D721Med (cell line): ENCODE measurements at places on chromosomes 12 and 14.

DNA sequence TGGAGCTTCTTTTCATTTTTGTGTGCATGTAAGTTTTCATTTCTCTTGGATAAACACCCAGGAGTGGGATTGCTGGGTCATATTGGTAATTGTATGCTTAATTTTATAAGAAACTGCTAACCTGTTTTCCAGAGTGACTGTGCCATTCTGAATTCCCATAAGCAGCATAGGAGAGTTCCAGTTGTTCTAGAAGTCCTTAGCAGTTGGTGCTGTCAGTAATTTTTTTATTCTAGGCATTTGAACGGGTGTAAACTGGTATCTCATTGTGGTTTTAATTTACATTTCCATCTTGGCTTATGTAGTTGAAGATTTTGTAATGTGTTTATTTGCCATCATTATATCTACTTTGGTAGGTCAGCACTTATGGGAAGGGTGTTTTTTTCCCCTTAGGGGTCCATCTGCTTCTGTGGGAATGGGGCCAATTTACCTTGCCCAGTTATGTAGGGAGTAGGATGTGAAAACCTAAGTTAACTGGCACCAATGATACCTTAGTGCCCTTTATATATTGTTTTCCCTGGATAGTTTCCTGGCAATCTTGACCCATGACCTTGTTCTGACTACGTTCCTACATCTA lies 202.9 kb downstream of the AKAP6 start:
- no peak for DNase-seq

GRCh38 chr12:58283553-58283952 lies 342.2 kb downstream of the ATP23 start:
- no peak for DNase-seq

DNA sequence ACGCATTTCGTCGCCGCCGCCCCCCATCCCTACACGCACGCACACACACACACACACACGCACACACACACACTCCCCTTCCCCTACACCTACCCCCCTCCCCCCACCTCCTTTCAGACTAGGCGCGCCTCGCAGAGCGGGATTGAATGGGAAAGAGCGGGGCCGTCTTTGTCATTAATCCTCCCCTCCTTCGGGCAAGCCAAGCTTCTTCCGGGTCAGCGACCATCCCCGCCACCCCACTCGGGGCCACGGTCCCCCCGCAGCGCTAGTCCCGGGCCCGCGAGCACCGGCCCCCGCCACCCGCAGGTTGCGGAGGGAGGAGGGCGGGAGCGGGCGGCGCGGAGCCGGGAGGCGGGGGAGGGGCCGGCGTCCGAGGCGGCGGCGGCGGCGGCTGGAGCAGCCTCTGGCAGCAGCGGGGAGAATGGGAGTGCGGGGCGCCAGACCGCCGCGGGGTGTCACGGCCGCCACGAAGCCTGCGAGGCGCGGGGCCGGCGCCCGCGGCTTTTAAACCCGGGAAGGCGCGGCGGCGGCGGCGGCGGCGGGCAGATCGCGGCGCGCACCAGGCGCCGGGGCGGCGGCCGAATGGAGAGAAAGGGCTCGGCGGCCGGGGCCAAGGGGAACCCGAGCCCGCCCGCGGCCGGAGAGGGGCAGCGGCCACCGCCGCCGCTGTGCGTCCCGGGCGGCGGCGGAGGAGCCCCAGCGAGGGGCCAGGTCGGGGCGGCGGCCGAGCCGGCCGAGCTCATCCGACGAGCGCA lies at the start of gene TTC9:
TTC9 (plus strand) TSS at position 369 of the 755 bp plus-strand sequence; CDS start at position 583, 214 bp downstream.
- DNase-seq: peak; percentile 55

GRCh38 chr12:46998811-46999368 lies 80.5 kb upstream of the PCED1B start:
- no peak for DNase-seq

DNA sequence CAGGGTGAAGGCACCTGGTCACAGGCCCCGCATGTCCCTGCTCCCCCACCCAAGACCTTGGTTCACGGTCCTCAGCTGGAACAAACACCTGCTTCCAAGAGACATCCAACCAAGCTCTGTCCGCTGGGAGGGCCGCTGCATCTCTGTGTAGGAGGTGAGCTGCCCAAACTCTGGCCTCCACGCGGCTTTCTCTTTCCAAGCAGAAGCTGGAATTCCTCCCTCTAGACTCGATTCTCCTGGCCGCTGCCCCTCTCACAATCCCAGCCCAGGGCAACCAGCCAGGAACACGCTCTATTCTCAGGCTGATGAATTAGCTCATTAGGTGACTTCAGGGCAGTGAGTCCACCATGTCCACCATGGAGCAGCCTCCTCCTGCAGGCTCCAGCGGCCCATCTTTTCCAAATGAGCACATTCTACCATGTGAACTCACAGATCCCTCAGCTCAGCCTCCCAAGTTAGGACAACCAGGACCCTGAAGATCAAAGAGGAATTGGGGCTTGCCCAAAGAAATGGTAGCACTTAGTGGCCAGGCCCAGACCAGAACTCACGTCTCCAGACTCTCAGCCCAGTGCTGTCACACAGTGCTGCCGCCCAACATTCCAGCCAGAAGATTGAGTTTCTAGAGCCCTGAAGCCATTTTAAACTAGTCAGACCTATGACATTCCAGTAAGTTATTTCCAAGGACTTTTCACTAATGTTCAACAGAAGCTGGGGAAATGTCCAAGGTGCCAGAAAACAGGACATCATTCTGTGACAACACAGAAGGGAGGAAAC lies 146.6 kb downstream of the ANO2 start:
- no peak for DNase-seq

- DNase-seq: no peak
These were observed 446.0 kb downstream of the AEBP2 start for GRCh38 chr12:19885093-19885812.

- DNase-seq: no peak
These were observed 43.8 kb downstream of the LRCOL1 start for GRCh38 chr12:132566516-132567131.

DNA sequence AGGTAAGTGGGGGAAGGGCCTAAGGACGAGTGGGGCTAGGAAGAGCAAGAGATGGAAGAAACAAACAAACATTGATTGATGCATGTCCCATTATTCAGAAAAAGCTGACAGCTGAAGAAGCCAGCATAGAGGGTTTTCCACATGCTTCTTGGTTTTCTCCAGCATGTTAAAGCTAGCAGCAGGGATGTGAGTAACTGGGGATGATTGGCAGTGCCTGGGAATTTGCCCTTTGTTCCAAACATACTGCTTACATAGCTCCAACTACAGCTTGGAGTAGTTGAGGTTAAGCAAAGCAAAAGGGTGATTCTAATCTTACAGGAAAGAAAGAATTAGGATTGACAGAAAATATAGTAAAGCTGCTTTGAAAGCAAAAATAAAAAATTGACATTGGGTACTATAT lies 68.0 kb upstream of the IFNG-AS1 start:
- no peak for DNase-seq

DNA sequence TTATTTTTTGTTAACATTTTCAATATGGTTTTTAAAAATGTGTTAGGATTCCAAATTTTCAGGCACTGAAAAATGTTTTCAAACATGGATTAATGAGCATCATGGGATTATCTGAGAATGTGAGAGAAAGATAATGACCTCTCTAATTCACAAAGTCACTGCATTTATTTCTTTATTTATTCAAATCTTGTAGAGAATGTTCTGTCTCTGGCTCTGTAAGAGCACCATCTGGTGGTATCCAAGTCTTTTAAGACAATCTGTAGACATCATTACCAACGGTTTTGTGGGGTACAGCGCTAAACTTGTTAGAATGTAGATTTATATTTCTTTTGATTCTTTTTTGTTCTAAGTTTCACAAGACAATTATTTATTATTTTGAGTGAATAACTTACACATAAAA lies 956.0 kb upstream of the NOVA1 start:
- DNase-seq: no peak

GRCh38 chr14:59394268-59394667 lies 70.9 kb downstream of the GPR135 start:
- no peak for DNase-seq

DNA sequence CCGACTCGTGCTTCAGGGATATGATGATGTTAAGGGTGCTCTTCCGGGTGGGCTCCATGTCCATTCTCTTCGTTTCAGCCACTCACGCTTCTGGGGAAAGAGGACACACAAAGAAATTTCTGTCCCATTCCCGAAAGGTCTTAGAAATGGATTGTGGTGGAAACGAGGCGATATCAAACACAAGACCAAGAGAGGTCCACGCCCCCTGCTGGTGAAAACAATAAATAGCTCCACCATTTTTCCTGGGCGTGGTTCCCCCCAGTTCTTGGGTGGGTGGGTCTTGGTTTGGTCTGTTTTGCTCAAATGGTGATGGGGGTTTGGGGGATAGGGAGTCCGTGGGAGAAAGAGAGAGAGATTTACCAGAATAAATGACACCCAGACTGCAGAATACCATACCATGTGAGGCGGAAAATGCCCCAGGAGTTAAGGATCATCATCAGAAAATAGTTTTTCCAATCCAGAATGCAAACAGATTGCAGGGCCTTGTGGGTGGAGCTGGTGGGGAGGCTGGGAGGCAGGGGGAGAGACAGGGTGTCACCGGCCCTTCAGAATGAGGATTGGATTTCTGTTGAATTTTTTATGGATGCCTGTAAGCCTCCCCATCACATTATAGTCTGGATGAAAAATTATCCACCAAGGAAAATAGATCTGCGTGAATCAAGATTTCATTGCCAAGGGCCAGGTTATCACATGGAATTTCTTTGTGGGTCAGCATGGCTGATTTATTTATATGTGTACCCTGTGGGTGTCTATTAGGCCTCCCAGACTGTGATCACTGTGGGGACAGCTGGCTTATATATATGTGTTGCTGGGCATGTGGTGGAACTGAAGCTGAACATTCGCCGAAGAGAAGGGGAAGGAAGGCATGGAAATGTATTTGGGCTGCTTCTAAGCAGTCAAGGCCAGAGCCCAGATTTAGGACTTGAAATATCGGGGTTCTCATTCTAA lies 55.8 kb downstream of the SRRM4 start:
- peak; percentile 33 for DNase-seq

GRCh38 chr14:73785834-73786635 lies 65.6 kb upstream of the PTGR2 start:
- no peak for DNase-seq

DNA sequence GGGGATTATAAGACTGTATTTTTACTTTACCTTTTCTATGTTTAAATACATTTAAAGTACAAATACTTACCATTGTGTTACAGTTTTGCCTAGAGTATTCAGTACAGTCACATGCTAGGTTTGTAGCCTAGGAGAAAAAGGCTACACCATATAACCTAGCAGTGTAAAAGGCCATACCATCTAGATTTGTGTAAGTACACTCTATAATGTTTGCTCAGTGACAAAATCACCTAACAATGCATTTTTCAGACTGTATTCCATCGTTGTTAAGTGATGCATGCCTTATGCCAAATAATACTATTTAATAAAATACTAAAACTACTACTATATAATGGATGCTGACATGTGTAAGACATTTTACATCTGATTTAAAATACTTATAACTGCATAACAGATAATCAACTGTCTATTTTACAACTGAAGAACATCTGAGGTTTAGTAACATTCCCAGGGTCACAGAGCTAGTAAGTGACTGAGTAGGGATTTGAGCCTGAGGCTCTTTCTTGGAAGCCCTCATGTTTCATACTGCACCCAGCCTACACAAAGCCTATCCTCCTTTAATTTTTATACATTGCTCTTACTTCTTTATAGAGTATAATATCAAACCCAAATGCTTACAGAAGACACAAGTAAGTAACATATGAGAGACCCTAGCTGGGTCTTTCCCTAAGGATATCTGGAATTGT lies 296.8 kb downstream of the SYT1 start:
- DNase-seq: no peak

GRCh38 chr14:39664646-39665045 lies 232.4 kb upstream of the FBXO33 start:
- DNase-seq: no peak

GRCh38 chr12:78236264-78236663 lies 405.6 kb downstream of the NAV3 start:
- no peak for DNase-seq

- no peak for DNase-seq
These were observed 206.0 kb upstream of the DCN start for GRCh38 chr12:91388573-91388972.

- DNase-seq: no peak
These were observed 83.4 kb upstream of the NTF3 start for GRCh38 chr12:5348491-5348890.

DNA sequence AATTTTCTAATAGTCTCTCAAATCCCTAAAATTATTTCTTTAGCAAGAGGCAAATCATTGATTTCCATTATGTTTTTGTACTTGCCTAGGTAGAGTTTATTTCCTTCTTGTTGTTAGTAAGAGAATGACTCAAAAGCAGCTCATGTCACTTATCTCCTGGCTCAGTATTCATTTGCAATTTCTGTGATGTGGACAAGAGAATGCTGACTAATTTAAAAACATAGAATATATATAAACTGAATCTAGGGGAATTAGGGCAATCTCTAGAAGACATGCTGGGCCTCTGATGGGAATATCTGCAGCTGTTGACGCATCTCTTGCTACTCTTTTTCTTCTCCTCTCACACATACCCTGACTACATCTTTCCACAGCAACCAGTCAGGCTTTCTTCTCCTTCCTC lies 130.8 kb upstream of the PRKD1 start:
- no peak for DNase-seq

DNA sequence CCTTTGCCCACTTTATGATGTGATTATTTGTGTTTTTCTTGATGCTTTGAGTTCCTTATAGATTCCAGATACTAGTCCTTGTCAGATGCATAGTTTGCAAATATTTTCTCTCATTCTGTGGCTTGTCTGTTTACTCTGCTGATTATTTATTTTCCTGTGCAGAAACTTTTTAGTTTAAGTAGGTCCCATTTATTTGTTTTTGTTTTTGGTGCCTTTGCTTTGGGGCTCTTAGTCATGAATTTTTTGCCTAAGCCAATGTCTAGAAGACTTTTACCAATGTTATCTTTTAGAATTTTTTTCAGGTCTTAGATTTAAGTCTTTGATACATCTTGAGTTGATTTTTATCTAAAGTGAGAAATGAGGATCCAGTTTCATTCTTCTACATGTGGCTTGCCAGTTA lies 667.3 kb downstream of the SLC16A7 start:
- DNase-seq: no peak

- DNase-seq: no peak
These were observed 57.9 kb downstream of the GNS start for GRCh38 chr12:64701283-64701682.

- no peak for DNase-seq
These were observed 13.8 kb downstream of the CD9 start for GRCh38 chr12:6213969-6214368.
